Endothelial cell of umbilical vein (primary cell): ENCODE measurements at places on chromosomes 5 and 9.

DNA sequence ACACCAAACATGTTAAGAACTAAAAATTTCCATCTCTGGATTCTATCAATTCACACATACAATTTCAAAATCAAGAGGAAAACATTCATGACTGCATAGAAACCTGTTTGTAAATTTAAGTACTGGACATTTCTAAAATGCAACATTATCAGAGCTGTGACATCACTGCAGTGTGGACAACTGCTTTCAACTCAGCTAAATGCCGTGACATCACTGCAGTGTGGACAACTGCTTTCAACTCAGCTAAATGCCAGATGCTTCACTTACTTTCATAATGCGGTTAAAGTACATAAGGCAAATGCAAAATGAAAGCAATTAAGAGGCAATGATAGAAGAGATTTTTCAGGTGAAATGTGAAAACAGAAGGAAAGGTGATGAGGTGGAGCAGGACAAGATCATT lies 161.5 kb downstream of the ARL15 start:
- DNase-seq, result no peak

DNA sequence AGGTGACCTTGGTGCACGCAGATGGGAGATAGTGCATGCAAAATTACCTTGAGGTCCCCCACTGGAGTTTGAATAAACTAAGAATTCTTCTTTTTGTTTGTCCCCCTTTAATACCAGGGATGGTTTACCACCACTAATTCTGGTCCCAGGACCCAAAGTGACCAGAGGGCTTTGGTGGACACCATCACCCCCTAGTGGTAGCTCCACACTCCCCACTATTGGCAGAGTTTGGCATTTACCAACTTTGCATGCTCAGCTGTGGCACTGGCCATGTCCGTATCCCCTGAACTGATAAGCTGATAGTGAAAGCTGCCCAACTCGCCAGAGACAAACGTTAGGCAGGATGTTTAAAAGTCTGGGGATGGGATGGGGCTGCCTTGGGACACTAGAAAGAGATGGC lies 3.3 kb downstream of the ASTN2 start:
- DNase-seq, result no peak

GRCh38 chr5:18800293-18801025 lies 1166.2 kb downstream of the TAF11L14 start:
- no peak for DNase-seq

- no peak for DNase-seq
Measured at GRCh38 chr5:63555874-63556273, 406.4 kb downstream of the HTR1A start.

DNA sequence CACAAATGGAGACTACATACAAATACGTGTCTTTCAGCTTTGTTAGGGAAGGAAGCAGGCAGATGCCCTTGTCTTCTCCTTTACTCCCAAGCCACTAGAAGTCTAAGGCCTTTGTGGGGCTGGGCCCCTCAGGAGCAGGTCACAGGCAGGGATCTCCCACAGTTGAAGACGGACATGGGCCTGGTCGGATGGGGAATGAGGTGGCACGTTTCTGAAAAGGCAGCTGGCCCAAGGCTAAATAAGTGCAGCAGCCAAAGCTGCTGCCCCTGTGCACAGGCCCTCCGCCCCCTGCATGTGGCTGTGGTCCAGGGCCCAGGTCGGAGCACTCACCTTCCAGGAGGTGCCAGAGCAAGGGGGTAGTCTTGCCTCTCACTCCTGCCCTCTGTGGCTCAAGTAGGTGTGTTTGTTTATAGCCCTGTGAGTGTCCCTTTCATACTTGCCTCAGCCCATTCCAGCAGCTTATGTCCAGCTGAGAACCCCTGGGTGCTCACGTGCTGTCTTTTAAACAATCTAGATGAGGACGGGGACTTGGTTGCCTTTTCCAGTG lies 1.8 kb downstream of the SQSTM1 start:
- DNase-seq, result no peak

GRCh38 chr5:6705959-6706358 lies 7.3 kb upstream of the TENT4A start:
- DNase-seq, result no peak

GRCh38 chr9:11025775-11026174 lies 413.0 kb upstream of the PTPRD start:
- DNase-seq, result no peak
